ENCODE measurements at places on chromosomes 4 and X. TPM values are rescaled to one million over a fixed set of nuclear protein-coding genes. Genes with fewer than 3 reads are reported as not detected.

CA5B gene
- total RNA-seq, result 10.1 TPM

GC gene
- not detected for total RNA-seq

FHIP1A gene
- 0.59 TPM for total RNA-seq

C4orf17 gene
- not detected for total RNA-seq
